ENCODE measurements at places on chromosomes 16 and 17. TPM values are rescaled to one million over a fixed set of nuclear protein-coding genes. Genes with fewer than 3 reads are reported as not detected.

DNA sequence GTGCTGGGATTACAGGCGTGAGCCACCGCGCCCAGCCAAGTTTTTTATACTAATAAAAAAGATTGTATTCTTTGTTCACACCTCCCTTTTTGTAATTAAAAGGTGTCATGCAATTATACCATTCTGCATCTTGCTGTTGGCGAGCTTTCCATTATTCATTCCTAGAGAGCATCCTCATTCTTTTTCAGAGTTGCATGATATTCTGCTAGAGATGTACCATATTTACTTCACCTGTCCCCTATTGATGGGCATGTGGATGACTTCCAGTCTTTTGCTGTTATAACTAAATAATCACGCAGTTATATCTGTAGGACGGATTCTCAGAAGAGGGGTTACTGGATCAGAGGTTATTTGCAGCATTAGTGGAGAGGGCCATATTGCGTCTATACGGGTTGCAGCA lies 17.0 kb downstream of the SGSM2 start:
- no peak for DNase-seq

GRCh38 chr17:63855185-63855584 lies 12.7 kb upstream of the SMARCD2 start:
- no peak for DNase-seq

Gene RAB11FIP4
- total RNA-seq, result 39.0 TPM

Gene OR1G1
- total RNA-seq, result not detected

DNA sequence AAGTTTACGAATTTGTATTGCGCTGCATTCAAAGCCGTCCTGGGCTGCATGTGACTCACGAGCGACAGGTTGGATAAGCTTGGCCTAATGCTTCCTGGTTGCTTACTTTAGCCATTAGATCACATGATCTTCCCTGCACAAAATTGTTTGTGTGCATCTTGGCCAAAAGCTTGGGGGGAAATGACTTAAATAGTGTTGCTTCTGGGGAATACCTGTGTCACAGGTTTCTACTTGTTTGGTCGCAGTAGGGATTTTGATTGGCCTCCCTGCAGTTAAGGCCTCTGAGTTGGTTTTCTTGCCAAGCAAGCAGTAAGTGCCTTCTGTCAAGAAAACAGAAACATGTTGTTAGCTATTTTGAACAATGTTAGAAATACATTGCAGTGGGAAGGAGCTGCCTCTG lies 39.6 kb upstream of the DUSP14 start:
- no peak for DNase-seq

DNA sequence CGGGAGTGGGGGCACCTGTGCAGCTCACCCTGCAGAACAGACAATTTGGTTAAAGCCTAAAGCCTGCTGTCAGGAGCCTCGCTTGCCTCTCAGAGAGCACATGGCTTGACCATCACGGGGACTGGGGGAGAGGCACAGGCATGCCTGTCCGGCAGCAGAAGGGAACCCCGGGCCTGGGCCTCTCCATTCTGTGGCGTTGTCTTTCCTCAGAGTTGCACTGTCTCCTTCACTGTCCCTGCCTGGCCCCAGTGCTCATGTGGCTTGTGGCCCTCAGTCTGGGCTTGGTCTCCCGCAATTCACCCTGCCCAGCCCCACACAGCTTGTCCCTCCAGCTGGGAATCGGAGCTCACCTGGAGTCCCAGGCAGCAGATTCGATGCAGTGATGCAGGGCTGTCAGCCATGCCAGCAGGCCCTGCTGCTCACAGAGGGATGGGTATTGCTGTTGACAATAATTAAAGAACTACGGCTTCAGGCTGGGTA lies 189.9 kb downstream of the SEC14L1 start:
- DNase-seq, result no peak

DNA sequence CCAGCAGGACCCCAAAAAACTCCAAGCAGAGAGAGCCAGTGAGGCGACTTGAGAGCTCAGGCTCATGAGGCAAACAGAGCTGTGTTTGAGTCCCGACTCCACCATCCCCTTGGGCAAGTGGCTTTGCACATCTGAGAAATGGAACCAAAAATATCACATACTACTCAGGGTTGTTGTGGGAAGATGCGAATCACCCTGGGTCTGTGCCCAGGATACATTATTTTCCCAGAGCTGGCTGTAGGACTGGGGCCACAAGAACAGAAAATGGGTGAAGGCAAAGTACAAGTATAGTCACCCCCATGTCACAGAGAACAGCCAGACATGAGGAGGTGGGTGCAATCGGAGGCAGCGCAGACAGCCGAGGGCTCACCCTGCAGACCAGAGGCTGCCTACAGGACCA lies 127.3 kb downstream of the GAS7 start:
- DNase-seq, result no peak

Gene TP53TG3C
- not detected for total RNA-seq

Gene ATF7IP2
- 30.5 TPM for total RNA-seq

GRCh38 chr17:31726980-31727427 lies 132.0 kb downstream of the COPRS start:
- DNase-seq, result no peak

- no peak for DNase-seq
Observed at GRCh38 chr17:73327676-73328075, 15.9 kb upstream of the CDC42EP4 start.

- DNase-seq, result no peak
Observed at GRCh38 chr16:51508490-51509212, 357.6 kb upstream of the SALL1 start.

Gene HCRT
- total RNA-seq, result not detected

DNA sequence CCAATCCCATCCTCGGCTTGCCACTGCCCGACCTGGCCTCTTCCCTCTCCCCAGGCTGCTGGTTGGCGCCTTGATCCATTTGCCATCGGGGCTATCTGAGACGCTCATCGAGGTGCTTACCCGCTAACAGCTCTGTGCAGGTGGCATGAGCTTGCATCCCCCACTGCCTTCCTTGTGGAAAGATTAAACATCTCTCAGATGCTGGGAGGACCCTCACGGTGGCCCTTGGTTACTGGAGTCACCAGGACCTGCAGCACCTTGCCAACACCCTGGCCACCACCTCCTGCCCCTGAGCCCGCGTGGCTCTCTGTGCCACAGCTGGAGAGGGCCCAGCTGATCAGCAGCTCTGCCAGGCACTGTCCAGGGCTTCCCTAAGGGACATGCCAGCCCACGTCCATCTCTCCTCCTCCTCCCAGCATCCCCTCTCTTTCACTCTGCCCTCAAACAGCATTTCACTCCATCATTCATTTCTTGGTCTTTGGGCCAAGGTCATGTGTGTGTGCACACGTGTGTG lies 249.6 kb downstream of the RBFOX3 start:
- DNase-seq, result no peak

DNA sequence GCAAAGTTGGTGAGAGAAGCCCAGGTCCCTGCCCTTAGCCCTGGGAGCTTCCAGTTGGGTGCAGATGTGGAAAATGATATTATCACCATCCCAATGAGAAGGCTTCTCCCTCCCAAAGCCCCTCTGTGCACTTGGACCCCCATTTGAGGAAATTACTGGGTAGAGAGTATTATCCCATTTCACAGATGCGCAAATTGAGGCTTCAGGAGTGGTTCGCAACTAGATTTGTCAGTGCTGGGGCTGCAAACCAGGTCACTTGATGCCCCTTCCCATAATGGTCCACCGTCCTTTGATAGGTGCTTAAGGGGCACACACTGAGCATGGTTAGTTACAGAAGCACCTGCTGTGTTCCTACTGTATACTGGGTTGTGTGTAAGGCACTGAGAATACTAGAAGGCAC lies 14.3 kb upstream of the FOXN1 start:
- DNase-seq, result no peak

GRCh38 chr16:65510850-65511249 lies 389.0 kb upstream of the CDH11 start:
- DNase-seq, result no peak

Gene GPR139
- not detected for total RNA-seq

Data from activated naive CD4-positive, alpha-beta T cell treated with anti-CD3 and anti-CD28 coated beads, Interleukin-2, amount 50 U/mL, for 72 hours (primary cell).